ENCODE measurements at places on chromosomes 12 and 14.

GRCh38 chr14:102645746-102646440 is 53.4 kb downstream of the RCOR1 start:
- H3K4me3 ChIP-seq: no peak overlapping the region
- H3K27me3 ChIP-seq: no peaks in the 10 kb centered on the region
- no peaks in the 10 kb centered on the region for H3K4me1 ChIP-seq
- no peak overlapping the region for H3K27ac ChIP-seq
- no peak for DNase-seq

DNA sequence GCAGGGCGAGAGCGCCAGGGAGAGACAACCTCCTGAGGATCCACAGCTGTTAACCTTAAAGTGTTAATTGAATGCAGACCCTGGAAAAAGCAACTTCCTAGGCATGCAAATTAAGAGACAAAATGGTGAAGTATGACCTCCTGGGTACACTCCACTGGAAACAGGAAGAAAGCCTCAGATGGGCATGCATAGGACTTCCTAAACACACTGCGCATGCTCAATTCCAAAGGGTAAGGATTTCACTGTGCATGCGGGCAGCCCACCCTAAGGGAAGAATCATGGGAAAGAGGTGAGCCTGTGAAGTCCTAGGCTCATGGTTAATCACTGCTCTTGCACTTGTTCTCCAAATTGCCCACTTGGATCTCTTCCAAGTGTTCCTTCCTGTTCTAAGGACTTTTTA is 80.5 kb upstream of the CAPRIN2 start:
- H3K27me3 ChIP-seq: no peaks in the 10 kb centered on the region
- H3K4me3 ChIP-seq: no peak overlapping the region
- H3K36me3 ChIP-seq: no peaks in the 10 kb centered on the region

DNA sequence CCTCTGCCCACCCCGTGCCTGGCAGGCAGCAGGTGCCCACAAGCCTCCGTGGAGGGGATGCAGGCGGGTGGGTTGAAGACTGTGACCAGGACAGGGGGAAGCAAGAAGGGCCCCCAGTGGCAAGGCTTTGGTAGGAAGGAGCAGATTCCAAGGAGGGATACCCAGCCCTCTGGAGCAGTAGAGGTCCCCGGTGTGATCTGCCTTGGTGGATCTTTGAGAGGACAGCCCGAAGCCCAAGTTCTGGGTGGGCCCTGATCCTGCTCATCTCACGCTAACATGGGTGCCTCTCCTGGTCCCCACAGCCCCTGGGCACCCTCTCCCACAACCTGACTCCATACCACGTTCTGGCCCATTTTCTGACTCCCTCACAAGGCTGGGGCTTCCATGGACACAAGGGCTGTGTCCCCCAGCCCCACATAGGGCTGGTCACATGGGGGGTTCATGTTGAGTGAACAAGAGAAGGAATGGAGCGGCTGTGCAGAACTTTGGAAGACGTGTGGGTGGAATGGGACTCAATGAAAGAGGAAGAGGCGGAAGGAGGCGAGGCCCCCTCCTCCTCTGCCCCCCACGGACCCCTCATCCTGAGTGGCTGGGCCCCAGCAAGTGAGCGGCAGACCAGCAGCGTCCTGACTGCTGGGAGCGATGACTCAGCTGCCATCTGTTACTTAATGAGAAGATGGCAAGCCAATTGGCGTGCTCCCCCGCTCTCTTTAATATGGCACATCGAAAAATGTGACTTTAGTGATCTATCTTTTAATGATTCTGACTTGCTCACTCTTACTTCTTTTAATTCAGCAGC is 77.0 kb upstream of the BCL11B start:
- no peaks in the 10 kb centered on the region for H3K4me1 ChIP-seq
- H3K36me3 ChIP-seq: no peaks in the 10 kb centered on the region
- no peaks in the 10 kb centered on the region for H3K27me3 ChIP-seq
- H3K4me3 ChIP-seq: no peak overlapping the region

- DNase-seq: no peak
- no peaks in the 10 kb centered on the region for H3K36me3 ChIP-seq
- H3K4me3 ChIP-seq: no peak overlapping the region
- no peaks in the 10 kb centered on the region for H3K4me1 ChIP-seq
Observed at GRCh38 chr14:98109326-98109725, 1162.7 kb downstream of the BCL11B start.

DNA sequence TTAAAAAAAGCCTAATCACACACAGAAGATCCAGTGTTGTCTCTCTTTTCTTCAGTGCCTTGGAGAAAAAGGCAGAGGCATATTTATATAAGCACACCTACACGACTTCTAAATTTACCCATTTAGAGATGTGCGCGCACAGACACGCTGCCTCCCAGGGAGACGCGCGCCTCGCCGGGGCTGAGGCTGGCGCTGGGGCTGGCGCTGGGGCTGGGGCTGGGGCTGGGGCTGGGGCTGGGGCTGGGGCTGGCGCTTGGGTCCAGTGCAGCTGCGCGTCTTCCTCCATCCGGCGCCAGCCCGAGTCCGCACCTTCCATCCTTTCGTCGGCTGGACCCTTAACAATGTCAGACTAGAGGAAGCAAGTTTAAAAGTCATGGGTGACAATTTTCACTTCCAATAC is 118.4 kb upstream of the ARID2 start:
- no peaks in the 10 kb centered on the region for H3K4me1 ChIP-seq
- H3K27me3 ChIP-seq: no peaks in the 10 kb centered on the region
- no peak overlapping the region for H3K27ac ChIP-seq
- DNase-seq: no peak

All from prostate gland (tissue), 2 donors.